ENCODE measurements at places on chromosomes 12 and 14.

DNA sequence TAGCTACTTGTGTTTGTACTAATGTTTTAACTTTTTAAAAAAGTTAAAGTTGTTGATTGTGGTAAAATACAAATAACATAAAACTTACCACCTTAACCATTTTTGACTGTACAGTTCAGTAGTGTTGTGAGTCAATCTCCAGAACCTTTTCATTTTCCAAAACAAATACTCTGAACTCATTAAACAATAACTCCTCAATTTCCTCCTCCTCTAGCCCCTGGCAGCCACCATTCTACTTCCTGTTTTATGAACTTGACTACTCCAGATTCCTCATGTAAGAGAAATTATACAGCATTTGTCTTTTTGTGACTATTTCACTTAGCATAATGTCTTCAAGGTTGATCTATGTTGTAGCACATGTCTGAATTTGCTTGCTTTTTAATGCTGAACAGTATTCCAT, 299.1 kb upstream of the AMIGO2 start:
- no peak for DNase-seq

DNA sequence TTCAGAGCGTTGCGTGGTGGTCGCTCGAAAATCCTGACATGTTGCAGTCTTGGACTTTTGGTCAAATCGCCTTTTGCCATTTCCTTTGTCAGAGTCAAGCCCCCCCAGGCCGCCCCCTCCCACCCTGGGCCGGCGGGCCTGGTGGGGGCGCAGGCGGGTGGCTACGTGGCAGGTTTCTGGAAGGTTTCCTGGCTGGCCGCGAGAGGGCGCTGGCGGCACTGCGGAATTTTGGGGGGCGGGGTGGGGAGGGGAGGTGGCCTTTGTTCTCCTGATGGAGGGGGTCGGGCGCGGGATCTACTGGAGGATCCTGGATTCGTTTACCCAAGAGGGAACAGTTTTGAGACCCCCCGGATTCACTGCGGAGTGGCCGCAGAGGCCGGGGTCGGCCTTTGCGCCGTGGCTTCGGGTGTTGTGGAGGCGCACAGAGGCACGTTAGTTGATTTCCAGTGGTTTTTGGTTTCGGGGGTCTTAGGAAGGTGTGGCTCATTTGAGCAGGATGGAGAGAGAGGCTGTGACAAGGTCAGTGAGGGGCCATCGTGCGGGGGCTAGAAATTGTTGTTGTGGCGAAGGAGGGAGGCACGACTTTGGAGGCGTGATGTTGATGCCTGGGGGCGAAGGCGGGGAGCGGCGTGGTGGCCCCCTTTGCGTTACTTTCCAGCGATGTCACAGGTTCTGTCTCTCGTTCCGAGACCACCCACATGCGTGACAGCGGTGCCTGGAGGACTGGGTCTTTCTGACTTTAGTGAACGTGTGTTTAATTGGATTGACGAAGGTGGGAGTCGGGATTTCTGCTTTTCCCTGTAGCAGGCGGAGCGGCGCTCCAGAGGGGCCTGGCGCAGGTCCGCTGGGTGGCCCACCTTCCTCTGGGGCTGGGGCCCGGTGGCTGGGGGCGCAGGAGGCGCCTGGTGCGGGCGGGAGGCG, 1.4 kb downstream of the MEG3 start:
- no peak for DNase-seq

DNA sequence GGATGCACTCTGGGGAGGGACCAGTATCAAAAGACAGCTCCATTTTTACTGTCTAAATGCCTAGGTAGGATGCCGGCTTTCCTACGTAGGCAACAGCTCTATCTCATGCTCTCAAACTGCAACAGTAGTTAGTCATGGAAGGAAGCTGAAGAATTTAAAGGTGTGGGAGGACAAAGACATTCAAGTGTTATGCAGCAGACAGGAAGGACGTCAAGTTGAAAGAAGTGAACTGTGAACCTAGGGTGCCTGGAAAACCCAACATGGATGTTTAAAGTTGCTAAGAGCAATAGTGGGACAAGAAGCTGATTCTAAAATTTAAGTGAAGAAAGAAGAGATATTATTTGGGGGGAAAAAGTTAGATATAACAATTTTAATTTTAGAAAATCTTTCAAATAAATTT, 5.9 kb downstream of the SEC23A start:
- no peak for DNase-seq

GRCh38 chr12:86838711-86839110, 582.5 kb upstream of the MGAT4C start:
- DNase-seq = no peak

DNA sequence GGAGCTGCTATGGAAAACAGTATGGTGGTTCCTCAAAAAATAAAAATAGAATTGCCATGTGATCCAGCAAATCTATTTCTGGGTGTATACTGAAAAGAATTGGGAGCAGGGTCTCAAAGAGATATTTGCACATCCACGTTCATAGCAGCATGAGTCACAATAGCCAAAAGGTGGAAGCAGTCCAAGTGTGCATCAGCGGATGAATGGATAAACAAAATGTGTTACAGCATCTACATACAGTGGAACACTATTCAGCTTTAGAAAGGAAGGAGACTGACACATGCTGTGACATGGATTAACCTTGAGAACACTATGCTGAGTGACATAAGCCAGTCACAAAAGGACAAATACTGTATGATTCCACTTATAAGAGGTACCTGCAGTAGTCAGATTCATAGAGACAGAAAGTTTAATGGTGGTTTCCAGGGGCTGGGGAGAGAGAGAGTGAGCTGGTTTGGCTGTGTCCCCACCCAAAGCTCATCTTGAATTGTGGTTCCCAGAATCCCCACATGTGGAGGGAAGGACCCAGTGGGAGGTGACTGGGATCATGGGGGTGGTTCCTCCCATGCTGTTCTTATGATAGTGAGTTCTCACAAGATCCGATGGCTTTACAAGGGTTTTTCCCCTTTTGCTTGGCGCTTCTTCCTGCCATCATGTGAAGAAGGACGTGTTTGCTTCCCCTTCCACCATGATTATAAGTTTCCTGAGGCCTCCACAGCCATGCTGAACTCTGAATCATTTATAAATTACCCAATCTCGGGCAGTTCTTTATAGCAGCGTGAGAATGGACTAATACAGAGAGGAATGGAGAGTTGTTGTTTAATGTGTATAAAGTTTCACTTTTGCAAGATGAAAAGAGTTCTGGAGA, 17.6 kb upstream of the TBC1D30 start:
- no peak for DNase-seq

Data from activated T-helper 2 cell treated with anti-CD3 and anti-CD28 coated beads, Interferon-gamma antibody, Interleukin-2, Interleukin-4, amounts not matched to agents 10 μg/mL and 5 μg/mL and 100 μg/mL, durations not matched to agents 14 hours and 24 hours and 36 hours (primary cell).